ENCODE measurements at places on chromosomes 6 and 20.

DNA sequence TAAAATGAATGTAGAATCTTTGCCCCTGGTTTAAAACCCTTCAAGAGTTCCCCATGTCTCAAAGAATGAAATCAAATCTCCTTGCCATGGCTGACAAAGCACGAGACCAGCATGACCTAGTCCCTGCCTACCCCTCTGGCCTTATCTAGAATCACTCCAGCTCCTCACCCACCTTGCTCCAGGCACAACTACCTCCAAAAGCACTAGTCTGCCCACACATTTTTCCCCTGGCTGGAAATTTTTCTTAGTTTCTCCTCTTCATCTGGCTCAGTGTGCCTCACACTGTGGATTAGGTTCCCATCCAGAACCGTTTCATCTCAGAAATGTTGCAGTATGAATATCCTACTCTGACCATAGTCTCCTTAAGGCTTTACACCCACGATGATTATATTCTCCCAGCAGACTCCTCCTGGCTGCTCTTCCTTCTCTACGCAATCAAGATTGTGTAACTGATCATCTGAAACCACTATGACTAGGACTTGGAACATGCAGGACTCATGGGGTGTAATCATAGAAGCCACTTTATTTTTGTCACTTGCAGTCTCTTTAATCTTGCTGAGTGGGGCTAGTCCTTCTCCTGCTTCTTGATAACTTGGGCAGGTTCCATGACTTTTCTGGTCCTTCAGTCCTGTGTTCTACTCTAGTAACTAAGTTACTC, 7.8 kb upstream of the MRS2 start:
- peak; percentile 56 for DNase-seq

GRCh38 chr6:64685401-64685800, 1021.6 kb downstream of the EYS start:
- DNase-seq = no peak

DNA sequence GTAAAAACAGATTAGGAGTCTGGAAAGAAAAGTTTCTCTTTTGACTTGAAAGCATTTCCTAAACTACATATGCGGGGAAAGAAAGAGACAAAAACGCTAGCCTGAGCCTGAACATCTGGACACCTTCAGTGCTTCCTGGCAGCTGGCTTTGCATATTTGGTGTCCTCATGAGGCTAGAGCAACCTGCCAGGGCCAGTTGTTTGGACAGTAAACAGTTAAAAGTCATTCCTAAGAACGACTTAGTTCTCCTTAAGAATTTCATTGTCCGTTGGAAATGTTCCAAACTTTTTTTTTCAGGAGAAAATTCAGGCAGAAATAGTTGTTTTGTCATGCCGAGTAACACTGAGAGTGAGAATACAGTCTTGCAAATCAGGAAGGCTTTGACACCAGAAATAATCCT, 199.8 kb downstream of the SMOC2 start:
- no peak for DNase-seq

DNA sequence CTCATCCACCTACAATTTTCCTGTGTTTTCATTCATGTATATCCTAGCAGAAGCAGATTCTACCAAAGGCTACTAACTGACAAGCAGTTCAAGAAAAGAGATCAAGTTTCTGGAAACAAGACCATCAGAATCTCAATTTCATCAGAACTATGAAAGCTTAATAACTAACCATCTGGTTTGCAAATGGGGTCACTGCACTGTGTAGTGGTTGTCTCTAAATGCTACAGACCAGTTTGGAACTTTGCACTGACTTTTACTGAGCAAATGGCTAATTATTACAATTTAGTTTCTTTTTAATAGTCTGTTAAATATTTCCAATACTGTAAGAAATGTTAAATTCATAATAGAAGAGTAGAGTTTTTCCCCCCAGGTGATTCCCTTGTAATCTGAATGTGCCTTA, 64.5 kb downstream of the REPS1 start:
- DNase-seq = no peak

- no peak for DNase-seq
These were observed 49.5 kb upstream of the ANKEF1 start for GRCh38 chr20:9985281-9985680.

DNA sequence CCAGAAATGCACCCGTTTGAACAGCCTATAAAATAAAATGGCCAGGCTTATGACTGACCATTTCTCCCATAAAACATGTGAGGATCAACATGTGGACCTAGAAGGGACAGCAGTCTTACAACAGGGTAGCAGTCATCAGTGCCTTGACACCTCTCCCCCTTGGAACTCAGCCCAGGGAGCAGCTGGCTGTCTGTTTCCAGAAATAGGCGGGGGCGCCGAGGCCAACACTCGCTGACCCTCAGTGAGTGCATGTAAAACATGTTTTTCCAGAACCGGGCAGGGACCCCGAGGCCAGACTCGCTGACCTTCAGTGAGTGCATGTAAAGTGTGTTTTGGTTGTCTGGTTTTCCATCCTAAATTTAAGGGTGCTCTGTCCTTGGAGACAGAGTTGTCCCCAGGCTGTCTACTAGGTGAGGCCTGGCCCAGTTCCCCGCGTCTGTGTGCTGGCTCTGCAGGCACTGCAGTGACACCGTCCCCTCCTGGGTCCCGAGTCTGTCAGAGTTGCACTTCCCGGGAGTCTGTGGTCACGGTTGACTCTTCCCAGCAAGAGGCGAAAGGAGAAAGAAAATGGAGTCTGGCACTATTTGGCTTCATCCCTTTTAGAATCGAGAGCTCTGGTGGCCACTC, 19.8 kb upstream of the ADRM1 start:
- DNase-seq = no peak

DNA sequence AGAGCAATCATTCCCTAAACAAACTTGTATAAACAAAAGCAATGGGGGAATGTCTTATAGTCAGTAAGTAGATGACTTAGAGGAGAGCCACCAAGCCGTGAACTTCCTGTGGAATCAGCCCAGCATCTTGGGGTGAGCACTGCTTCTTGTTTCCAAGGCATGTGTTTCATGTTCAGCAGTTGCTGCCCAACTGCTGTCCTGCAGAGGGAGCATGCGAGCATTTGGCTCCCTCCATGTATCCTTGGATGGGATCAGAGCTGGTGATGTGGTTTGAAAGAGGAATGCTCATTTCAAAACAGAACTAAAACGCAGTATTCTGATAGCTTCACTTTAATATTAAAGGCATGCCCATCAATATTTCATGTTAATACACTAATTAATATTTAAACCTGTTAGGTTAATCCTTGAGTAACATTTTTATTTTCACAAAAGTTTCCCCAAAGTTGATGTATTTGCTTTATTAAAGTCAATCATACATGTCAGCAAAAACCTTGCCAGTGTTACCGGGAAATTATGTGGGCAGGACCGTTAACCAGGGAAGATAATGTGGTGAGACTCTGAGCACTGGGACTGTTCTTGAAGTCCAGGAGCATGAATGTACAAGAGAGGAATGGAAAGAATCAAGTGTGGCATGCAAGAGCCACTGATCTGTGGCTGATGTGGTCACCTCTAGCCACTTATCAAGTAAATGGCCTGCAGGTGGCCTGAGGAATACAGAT, 172.1 kb upstream of the GGTLC1 start:
- DNase-seq = peak; percentile 74

- DNase-seq = no peak
These were observed 92.5 kb downstream of the MAN1A1 start for GRCh38 chr6:119256978-119257462.

Measured in SK-MEL-5 (cell line).